ENCODE measurements at places on chromosomes 6 and 20.

DNA sequence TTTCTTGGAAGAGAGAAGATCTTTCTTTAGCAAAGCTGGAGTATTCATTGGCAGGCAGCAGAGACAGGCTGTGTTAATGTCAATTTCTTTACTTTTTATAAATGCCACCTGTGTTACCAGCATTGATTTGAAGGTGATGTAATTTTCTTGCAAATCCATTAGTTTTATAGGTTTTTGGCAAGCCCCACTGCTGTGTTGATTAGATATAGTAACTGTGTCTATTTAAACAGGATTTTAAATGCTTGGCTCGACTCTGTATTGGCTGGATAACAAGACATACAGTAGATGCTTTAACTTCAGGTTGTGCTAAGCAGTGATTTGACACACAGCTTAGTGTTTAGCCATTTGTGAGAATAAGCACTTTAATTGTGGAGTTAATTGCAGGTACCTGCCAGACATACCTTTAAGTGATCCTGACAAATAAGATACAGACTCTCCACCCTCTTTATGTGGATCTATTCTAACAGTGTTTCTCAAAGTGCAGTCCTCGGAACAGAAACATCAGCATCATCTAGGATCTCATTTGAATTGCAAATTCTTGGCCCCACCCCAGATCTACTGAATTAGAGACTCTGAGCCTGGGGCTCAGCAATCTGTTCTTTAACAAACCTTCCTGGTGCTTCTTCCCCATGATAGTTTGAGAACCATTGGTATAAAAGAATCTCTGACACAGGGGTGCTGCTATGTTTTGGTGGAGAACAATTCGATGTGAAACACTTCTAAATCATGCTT lies 397.5 kb downstream of the HDGFL1 start:
- peak; percentile 0 for DNase-seq

DNA sequence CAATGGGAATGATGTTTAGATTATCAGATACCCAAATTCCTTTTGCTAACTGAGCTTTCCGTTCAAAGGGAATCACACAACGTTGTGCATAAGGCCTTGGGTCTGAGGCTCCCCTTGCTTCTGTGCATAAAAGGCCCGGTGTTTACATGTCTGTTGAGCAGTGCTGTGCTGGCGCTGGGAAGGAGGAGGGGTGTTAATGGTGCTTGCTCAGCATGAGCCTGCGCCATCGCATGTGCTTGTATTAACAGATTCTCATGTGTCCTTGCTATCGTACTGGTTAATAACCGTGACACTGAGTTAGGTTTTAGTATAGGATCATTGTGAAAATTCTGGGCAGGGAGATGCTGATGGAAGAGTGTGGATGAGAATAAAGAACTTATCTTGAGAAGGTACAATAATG lies 62.3 kb upstream of the TRAF3IP2 start:
- peak; percentile 72 for DNase-seq

- no peak for DNase-seq
Observed at GRCh38 chr20:2026004-2026403, 32.1 kb upstream of the PDYN start.

GRCh38 chr6:151351146-151351700 lies 40.1 kb downstream of the ZBTB2 start:
- DNase-seq: no peak

DNA sequence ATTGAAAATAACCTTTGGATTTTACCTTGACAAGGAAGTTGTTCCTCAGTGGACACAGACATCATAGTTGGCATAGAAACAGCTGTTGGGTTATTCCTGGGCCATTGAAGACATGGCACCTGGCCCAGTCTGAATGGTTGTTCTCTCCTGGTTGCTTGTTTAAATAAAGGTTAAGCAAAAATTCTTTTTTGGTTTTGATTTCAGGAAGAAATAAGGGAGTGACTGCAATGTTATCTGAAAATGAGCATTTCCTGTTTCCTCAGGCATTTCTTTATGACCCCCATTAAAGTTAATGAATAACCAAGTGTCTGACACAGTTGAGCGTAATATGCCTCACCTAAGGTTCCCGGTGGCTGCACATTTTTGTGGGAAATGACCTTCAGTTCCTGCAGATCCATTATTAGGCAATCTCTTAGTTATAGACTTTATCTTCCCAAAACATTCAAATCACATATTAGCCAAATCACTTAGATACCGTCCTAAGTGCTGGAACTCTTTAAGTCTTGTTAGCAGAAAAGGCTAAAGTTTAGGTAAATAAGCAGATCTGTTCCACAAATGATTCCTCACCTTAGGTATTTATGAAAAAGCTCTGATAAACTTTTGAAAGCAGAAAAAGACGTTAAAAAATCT lies 648.7 kb upstream of the FLRT3 start:
- DNase-seq: no peak

- no peak for DNase-seq
Observed at GRCh38 chr20:61037498-61037897, 214.6 kb upstream of the CDH4 start.

- peak; percentile 45 for DNase-seq
Observed at GRCh38 chr20:58150772-58151171, 77.7 kb downstream of the ANKRD60 start.

DNA sequence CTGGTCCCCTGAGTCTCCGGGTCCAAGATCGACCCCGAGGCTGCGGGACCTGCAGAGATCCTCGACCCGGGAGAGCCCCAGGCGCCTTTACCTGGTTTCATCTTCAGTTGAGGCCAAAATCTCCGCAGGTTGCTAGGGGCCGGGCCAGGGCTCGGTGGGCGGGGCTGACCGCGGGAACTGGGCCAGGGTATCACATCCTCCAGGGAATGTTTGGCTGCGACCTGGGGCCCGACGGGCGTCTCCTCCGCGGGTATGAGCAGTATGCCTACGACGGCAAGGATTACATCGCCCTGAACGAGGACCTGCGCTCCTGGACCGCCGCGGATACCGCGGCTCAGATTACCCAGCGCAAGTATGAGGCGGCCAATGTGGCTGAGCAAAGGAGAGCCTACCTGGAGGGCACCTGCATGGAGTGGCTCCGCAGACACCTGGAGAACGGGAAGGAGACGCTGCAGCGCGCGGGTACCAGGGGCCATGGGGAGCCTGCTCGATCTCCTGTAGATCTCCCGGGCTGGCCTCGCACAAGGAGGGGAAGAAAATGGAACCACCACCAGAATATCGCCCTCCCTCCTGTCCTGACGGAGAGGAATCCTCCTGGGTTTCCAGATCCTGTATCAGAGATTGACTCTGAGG lies 53.8 kb upstream of the POLR1H start:
- DNase-seq: no peak

DNA sequence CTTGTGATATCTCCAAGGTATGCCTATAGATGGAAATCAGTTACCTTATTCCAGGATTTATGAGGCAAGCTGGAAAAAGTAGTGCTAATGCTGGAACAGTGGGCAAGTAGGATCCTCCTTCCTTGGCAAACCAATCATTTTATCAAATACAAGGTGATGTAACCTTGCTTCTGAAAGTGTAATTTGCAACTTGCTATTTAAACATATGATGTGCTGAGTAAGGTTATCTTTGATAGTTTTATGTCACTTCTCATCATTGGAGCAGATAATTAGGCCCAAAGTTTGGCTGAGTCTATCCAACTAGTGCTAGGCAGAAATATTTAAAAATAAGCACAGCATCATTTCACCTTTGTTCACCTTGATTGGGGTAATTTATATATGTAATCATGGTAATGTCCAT lies 3.4 kb upstream of the SHPRH start:
- no peak for DNase-seq

DNA sequence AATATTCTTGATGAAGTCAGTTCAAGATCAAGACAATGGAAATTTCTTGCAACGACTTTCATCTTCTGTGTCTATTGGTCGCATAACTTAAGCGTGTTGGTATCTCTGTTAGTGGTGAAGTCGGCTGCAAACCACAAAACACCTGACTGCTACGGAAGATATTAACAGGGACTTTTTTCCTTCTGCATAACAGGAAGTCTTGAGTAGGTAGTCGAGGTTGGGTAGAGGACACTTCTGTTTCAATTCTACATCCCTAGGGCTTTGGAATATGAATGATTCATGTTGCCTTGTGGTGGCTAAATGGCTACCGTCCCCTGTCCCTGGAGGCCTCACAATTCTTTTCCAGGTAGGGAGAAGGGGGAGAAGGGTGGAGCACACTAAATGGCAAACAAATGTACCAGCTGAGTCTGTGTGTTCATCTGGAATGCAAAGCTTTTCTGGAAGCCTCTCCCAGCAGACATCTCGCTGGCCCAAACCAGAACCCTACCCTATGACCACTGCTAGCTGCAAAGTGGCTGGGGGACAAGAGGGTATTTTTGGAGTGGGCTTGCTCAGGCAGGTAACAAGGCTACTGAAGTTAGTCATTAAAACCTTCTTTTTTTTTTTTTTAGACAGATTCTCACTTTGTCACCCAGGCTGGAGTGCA lies 34.6 kb upstream of the NKX2-2 start:
- peak; percentile 49 for DNase-seq

- DNase-seq: no peak
Observed at GRCh38 chr20:34350095-34350494, 13.0 kb upstream of the ITCH start.

DNA sequence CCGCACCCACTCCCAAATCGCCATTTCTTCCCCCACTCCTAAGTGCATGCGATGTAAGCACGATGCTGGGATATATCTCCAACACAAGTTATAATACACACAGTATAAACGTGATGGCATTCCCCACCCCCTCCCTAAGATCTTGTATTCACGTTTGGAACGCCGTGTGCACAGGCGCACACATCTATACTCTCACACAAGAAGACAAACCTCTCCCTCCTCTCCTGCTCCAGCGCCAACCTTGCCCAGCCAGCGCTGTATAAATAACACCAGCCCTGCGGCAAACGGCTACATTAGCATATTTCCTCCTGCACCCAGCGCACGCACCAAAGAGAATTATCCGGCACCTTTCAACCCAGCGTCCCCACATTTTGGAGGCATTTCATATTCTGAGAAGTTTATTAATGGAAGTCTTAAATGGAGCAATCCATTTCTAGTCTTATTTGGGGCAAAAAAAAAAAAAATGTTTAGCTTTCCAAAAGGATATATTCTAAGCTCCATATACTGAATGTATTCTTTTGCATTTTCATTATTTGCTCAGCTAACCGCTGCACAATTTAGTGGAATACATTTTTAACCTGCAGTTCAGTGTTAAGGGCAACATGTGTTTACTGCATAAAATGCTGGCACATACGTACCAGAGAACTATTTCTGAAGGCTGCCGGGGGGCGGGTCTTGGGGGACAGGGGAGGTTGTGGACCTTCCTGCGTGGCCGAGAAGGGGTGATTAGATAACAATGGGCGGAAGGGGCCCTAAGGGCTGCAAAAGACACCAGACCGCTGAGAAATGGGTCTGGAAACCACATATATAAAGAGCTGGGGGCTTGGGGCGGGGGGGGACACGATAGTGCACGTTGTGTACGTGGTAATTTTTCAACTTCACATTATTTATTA lies 1.1 kb upstream of the SLC22A23 start:
- DNase-seq: peak; percentile 96

DNA sequence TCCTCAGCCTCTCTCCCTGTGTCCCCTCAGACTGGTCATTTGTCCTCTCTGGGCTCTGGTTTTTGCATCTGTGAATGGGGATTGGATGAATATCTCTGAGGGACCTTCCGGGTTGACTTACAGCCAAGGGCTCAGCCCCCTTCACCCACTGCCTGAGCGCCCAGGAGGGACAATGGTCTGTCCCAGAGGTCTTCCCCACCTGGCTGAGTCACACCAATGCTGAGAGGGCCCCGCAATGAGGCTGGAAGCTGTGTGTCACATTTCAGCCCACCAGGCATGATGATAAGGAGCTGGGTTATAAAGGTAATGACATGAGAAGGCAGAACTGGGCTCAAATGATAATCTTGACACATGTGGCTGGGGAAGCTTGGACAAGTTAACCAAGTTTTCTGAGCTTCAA lies 70.5 kb downstream of the TOX2 start:
- DNase-seq: no peak

Measured in NCI-H526 (cell line).